ENCODE measurements at places on chromosomes 2 and 18.

DNA sequence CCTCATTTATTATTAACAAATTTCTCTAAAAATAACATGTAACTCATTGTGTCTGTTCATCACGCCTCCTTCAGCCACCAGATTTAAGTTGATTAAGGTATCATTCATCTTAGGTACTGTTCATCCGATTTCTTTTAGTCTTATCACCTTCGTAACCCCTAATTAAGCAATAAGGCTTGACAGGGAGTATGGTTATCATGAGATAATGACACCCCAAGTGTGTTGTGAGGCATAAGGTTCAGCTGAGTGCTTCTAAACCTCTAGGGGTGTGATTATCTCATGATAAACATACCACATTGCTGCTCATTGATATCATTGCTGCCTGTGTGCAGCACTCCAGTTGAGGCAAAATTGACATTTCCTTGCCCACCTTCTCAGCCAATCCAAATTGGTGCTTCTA is 158.9 kb upstream of the BOD1L2 start:
- no peak for DNase-seq

- DNase-seq, result no peak
Measured at GRCh38 chr2:5851410-5851809, 159.2 kb downstream of the SOX11 start.

DNA sequence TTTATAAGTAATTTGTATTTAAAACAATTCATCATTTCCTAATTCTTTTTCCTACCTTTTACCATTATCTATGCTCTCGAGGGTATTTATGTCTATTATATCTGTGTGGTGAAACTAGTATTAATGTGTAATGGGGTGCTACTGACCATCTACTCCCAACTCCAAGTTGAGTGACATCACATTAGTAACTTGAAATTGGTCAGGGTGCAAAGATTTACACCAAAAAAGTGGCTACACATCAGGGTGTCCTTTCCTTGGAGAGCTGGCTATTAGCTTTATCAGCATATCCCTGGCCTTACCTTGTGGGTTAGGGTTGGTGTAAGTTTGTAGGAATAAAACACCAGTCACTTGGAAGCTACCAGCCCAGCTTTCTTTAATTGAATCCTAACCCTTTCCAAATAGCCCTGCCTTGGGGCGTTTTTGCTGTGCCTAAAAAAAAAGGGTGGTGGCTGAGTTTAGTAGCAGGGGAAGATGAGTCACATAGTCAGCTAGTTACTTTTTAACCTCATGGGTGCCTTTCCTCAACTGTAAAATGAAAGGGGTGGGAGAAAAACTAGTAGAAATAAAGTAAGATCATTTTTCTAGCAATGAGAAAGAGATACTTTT is 14.0 kb downstream of the ANXA4 start:
- peak; percentile 29 for DNase-seq

DNA sequence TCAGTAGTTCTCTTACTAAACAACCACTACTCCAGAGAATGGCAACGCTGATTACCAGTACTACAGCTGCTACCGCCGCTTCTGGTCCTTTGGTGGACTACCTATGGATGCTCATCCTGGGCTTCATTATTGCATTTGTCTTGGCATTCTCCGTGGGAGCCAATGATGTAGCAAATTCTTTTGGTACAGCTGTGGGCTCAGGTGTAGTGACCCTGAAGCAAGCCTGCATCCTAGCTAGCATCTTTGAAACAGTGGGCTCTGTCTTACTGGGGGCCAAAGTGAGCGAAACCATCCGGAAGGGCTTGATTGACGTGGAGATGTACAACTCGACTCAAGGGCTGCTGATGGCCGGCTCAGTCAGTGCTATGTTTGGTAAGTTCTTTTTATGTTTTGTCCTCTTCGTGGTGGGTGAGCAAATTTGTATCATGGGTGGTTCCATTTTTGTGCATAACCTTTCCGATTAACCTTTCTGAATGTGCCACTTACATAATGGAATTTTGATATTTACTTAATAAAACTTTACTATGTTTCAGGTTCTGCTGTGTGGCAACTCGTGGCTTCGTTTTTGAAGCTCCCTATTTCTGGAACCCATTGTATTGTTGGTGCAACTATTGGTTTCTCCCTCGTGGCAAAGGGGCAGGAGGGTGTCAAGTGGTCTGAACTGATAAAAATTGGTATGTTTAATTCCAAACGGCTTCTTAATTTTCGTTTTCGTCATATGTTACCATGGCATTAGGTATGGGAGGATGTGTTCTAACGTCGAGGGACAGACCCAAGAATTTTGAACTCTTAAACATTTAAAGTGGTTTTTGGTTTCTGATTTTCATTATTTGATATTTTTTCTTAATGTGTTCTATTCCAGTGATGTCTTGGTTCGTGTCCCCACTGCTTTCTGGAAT is 1.3 kb downstream of the SLC20A1 start:
- peak; percentile 46 for DNase-seq

DNA sequence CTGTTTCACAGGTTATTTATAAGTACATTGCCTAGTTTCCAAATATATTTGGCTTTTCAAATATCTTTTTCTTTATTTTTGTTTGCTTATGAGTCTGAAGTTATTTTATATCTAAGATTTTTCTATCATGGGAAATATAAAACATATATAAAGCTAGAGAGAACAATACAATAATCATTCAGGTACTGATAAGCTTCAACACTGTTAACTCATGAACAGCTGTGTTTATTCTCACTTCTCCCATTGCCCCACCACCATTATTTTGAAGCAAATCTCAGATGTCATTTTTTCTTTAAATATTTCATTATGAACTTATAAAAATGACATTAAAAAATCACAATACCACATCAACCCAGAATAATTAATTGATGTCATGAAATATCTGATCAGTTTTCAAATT is 9.7 kb downstream of the CAMKMT start:
- no peak for DNase-seq

DNA sequence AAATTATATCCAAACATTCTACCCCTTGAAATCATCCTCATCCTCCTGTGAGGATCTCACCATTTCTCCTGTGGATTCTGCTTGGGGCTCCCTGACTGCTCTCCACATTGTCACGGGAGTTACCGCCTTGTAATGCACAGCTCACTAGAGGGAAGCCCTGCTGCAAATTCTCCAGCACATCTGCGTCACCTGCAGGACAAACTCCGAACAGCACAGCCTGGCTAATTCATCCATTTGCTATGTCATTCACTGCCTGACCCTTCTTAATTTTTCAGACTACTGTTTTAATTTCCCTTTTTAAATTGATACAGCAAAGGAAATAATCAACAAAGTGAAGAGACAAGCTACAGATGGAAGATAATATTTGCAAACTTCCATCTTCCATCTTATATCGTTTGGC is 627.4 kb downstream of the FBXO15 start:
- DNase-seq, result no peak

GRCh38 chr2:71536226-71536671 is 82.9 kb downstream of the DYSF start:
- no peak for DNase-seq

DNA sequence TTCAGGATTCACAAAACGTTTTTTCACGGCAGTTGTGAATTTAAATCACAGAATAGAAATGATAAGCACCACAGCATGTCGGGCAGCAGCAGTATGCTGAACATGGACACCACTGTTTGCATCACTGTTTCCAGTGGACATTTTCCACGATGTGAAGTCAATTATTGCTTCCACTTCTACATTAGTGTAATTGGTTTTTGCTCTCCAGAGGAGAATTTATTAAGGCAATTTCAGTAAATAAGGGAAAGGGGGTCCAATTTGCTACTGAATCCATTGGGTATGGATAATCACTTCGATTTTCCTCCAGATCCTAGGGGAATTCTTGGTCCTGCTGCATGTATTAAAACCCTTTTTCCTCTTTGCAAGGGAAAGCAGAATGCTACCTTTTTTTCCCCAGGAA is 30.2 kb upstream of the VWC2L start:
- no peak for DNase-seq

- DNase-seq, result no peak
Measured at GRCh38 chr18:58405107-58405898, 223.6 kb downstream of the ALPK2 start.

DNA sequence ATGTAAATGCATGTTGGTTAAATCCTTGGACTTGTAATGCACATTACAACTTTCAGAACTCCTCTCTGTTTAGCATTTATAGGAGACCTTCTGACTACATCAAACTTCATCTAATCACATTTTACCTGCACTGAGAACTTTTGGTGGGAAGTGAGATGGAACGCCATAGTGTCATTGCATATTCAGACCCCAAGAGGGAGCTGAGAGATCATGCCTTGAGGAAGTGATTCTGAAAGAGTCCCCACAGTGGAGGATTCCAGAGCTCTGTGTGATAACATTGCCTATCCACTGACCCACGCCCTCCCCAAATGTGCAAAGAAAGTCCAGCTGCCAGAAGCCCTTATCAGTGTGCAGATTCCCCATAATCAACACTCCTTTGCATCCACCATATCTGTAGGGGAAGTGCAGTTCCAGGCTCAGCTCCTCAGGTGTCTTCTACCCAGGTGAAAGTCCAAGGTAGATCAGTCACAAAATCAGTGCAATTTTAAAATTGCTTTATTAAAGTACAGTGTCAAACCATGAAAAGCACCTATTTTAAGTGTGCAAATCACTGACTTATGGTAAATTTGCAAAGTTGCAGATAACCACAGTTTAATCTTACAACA is 212.4 kb downstream of the RPIA start:
- DNase-seq, result peak; percentile 39
